Mucosa of descending colon (tissue), 3 donors: ENCODE measurements at places on chromosomes 7 and 10. TPM values are rescaled to one million over a fixed set of nuclear protein-coding genes. Genes with fewer than 3 reads are reported as not detected.
A peak's percentile ranks its signal among the peaks of the same experiment; 100 is the strongest.

GRCh38 chr7:98784216-98784785, 85.5 kb downstream of the TMEM130 start:
- no peak for DNase-seq

DNA sequence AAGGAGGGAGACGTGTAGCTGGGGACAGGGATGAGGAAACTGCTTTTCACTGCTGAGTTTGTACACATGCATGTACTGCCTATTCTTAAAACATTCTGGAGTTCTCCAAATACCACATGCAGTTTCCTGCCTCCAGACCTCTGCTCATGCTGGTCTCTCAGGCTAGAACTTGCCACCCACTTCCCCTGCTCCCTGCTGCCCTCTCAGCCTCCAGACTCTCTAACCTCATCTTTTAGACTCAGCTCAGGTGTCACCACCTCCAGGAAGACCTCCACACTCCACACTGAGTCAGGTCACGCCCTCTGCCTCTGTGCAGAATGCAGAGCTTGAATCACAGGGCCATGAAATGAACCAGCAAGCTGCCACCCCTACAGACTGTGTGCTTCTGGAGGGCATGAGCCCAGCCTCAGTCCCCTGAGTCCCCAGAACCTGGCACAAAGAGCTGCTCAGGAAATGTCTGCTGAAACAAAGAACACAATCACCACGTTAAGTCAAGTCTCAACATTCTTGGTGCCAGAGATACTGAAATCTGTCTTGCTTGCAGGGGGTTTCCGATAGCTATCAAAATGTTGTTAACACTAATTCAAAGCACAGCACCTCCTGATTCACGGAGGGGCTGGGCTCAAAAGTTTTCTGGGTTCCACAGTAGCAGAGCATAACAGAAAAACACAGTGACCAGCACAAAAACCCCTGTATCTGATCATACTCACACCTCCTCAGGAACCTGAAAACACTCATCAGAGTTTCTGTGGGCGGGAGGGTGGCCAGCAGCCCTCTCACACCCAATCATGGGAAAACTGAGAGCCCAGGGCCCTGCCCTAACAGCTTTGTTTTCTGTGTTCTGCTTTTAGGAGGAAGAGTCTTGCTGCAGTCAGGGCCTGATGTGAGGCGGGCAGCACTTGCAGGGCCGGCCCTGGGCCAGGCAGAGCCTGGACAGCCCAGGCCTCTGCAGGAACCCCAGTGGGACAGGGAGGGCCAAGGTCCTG, 21.1 kb downstream of the FAM53B start:
- no peak for DNase-seq

Gene ZNF735
- total RNA-seq, result not detected

- no peak for DNase-seq
These were observed 18.1 kb downstream of the ERLIN1 start for GRCh38 chr10:100167553-100168312.

Gene CACNB2
- total RNA-seq, result 13.6 TPM

DNA sequence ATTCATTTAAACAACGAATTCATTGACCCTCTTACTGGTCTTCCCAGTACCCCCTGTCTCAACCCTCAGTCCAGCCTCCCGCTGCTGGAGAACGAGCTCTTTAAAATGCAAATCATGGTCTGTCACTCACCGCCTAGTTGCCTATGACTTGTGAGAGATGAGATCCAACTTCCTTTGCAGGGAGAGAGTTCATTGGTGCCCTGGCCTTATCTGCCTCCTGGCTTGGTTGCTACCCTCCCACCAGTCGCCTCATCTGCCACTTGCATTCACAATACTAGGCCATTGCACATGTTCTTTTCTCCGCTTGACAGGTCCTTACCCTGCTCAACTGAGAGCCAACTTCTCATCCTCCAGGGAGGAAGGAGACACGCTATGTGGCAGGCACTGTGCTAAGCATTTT, 54.0 kb upstream of the MXI1 start:
- no peak for DNase-seq

- DNase-seq, result no peak
These were observed 110.6 kb downstream of the ABLIM1 start for GRCh38 chr10:114547514-114547913.

Gene ANKRD2
- 0.29 TPM for total RNA-seq

Gene INHBA
- total RNA-seq, result 0.35 TPM

Gene SUFU
- total RNA-seq, result 9.5 TPM

Gene PLAC9
- total RNA-seq, result 3.2 TPM

Gene HOGA1
- total RNA-seq, result not detected

GRCh38 chr10:68371604-68372003, 35.5 kb downstream of the RUFY2 start:
- DNase-seq, result no peak

- no peak for DNase-seq
These were observed 29.8 kb upstream of the FIGNL1 start for GRCh38 chr7:50479743-50480517.

GRCh38 chr10:132884041-132884440, 58.3 kb downstream of the CFAP46 start:
- no peak for DNase-seq

- DNase-seq, result no peak
These were observed 19.2 kb downstream of the SEMA3D start for GRCh38 chr7:85167636-85168035.

DNA sequence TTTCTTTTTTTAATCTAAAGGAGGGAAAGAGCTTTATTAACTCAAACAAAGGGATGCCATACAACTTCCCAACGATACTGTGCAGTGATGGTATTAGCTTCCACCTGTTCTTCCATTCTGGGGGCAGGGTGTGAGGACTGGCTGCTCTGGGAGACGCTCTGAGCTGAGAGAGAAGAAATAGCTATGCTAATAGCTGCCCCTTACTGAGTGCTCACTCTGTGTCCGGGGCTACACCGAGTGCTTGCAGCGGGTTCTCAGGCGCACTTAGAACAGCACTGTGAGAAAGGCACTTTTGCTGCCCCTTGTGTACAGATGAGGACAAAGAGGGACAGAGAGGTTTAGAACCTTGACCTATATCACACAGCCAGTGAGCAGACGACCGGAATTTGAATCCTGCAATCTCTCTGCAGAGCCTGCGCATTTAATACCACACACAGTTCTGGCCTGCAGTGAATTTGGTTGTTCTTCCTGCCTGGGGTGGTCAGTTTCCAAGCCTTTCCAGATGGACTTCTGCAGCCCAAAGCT, 142.2 kb downstream of the PLPP4 start:
- DNase-seq, result no peak

- DNase-seq, result peak; percentile 56
These were observed 3.3 kb downstream of the SLC26A3 start for GRCh38 chr7:107799647-107800264.

Gene ICA1
- 41.9 TPM for total RNA-seq

DNA sequence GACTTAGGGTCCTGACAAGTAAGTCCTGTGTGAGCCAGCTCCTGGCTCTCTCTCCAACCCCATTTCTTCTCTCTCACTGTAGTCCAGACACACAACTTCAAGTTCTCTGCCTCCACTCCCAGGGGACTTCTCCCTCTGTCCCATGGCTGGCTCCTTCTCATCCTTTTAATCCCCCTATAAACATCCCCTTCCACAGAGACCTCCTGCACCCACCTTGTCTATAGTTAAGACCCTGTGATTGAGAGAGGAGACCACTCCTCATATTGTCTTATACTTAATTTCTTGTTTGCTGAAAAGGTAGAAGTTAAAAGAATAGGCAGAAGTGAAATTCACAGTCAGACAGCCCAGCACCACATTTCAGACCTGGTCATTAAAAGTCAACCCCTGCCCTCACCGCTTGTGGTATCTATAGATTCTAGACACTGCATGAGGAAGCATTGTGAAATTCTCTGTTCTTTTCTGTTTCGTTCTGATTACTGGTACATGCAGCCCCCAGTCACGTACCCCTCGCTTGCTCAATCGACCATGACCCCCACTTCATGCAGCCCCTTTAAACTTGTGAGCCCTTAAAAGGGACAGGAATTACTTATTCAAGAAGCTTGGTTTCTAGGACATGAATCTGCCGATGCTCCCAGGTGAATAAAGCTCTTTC, 125.6 kb upstream of the FRMD4A start:
- no peak for DNase-seq

DNA sequence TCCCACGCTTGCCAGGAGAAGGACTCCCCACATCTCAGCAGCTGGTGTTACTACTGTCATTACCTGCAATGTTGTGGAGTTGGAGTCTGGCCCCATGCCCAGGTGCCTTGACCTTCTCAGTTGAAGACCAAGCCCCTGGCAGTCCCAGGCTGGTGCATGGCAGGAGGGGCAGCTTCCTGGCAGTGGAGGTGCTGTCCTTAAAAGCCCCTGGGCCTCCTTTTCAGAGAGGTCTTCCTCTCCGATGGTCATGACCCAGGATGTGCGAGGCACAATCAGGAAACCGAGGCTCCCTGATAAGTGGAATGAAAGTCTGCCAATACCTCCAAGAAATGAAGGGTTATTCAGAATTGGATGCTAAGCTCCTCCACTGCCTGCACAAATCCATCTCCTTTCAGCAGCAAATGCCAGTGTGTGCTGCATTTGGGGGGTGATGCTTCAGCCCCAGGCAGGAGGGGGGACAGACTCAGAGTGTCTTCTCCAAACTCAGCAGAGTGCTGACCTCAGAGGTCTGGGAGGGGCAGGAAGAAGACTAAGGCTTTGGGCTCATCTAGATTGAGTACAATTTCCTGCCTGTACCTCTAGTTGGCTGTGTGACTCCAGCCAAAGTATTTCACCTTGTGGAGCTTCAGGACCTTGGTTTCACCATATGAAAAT, 97.0 kb upstream of the DDC start:
- no peak for DNase-seq

- DNase-seq, result no peak
These were observed 11.7 kb downstream of the SRPK2 start for GRCh38 chr7:105376908-105377533.

- no peak for DNase-seq
These were observed 112.0 kb downstream of the RNF32 start for GRCh38 chr7:156752367-156753228.

- DNase-seq, result no peak
These were observed 154.0 kb downstream of the TCF7L2 start for GRCh38 chr10:113104047-113104446.

GRCh38 chr7:94055963-94056362, 51.8 kb upstream of the BET1 start:
- no peak for DNase-seq

GRCh38 chr7:85426487-85426960, 239.7 kb upstream of the SEMA3D start:
- no peak for DNase-seq

Gene TUBAL3
- 20.9 TPM for total RNA-seq

DNA sequence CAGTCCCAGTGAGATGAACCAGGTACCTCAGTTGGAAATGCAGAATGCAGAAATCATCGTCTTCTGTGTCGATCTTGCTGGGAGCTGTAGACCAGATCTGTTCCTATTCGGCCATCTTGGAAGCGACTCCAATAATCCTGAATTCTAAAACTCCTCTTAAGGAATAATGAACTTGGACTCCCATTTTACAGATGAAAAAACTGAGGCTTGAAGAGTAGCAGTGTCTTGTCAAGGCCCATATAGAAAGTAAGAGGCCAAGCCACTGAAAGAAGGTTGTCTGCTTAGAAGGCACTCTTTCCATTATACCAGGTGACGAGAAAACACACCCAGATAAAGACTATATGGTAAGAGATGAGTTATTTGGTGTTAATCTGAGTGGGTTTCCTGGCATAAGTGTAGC, 148.6 kb upstream of the LAMB4 start:
- no peak for DNase-seq

Gene RAMP3
- total RNA-seq, result 9.0 TPM

DNA sequence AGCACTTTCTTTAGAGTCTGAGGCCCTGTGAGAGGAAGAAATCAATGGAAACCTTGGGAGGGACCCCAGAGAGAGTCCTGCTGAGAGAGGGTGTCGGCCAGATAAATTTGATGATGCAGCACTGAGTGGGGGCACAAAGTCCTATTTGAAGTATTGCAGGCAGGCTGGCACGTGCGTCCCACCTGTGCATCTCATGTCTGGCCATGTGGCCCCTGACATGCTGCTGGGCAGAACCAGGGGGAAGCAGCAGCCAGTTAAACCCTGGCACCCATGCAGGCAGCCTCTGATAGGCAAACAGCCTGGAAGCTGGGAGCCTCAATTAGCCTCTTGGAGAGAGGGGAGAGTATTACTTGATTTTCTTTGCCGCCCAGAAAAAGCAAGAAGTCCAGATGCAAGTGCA, 180.9 kb downstream of the PLXNA4 start:
- DNase-seq, result no peak

Gene ZKSCAN5
- 5.9 TPM for total RNA-seq

GRCh38 chr10:61937631-61938351, 36.3 kb downstream of the ARID5B start:
- DNase-seq, result no peak

Gene BTBD16
- total RNA-seq, result 0.60 TPM

Gene OR2A12
- total RNA-seq, result not detected

GRCh38 chr7:122790132-122790531, 87.4 kb upstream of the RNF148 start:
- no peak for DNase-seq

Gene EPDR1
- 25.8 TPM for total RNA-seq

- DNase-seq, result no peak
These were observed 509.4 kb downstream of the PTPRN2 start for GRCh38 chr7:158077934-158078910.

Gene BMS1
- total RNA-seq, result 11.0 TPM

Gene MOGAT3
- total RNA-seq, result 58.3 TPM

DNA sequence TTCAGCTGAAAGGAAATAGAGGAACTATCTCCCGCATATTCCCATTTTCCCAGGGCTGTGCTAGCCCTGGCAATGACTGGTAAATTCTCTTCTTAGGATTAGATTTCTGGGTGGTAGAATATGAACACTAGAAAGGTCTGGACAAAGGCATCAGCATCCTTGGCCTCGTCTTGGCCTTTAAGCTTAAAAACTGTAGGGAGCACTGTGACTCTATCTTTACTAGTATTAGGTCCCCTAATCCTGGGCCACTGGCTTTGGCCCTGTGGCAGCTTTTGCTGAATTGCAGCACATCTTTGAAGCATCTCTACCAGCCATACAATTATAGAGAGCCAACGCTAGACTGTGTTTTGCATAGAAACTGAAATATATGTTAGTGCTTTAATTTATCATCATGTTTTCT, 41.5 kb upstream of the EBLN1 start:
- no peak for DNase-seq

Gene TMEM270
- not detected for total RNA-seq

DNA sequence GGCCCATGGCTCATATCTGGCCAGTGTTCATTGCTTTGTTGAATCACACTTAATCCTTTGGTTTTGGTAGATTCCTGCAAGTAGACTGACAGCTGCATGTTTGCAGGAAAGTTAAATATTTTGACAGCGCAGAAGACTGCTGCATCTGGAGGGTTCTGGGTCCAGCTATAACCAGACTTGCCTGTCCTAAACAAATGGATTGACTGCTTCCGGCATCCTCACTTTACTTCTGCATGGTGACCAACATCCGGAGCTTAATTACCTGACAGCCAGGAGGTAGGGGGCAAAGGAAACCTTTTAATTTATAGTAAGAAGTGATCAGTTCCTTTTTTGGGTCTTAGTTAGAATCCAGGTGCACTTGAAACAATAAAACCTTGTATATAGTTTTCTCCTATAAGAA, 263.3 kb downstream of the SNX10 start:
- no peak for DNase-seq

- no peak for DNase-seq
These were observed 179.8 kb upstream of the PDE1C start for GRCh38 chr7:32250003-32250402.

Gene HABP2
- total RNA-seq, result not detected

GRCh38 chr7:128937647-128938543, at the start of gene IRF5:
Gene IRF5 (plus strand): TSS chr7:128937927. CDS start chr7:128942082, 4,155 bp downstream.
- DNase-seq, result peak; percentile 86

- peak; percentile 33 for DNase-seq
These were observed 189.4 kb downstream of the KCNMA1 start for GRCh38 chr10:77448226-77448625.
